ENCODE measurements at places on chromosomes 2 and 18. TPM values are rescaled to one million over a fixed set of nuclear protein-coding genes. Genes with fewer than 3 reads are reported as not detected.

TSPYL6 gene
- 0.11 TPM for total RNA-seq

PLEKHB2 gene
- 41.3 TPM for total RNA-seq

ZBTB14 gene
- 8.1 TPM for total RNA-seq

TBR1 gene
- 0.05 TPM for total RNA-seq

SAG gene
- total RNA-seq: not detected

BMP10 gene
- total RNA-seq: 0.83 TPM

IL36RN gene
- total RNA-seq: not detected

ARHGEF4 gene
- total RNA-seq: 3.9 TPM

CDH20 gene
- 0.08 TPM for total RNA-seq

TMSB10 gene
- 452 TPM for total RNA-seq

HOXD3 gene
- 1.0 TPM for total RNA-seq

RND3 gene
- total RNA-seq: 46.9 TPM

SP140 gene
- 0.57 TPM for total RNA-seq

PID1 gene
- total RNA-seq: 4.3 TPM

CYRIA gene
- 3.7 TPM for total RNA-seq

KIF1A gene
- 10.2 TPM for total RNA-seq

HES6 gene
- total RNA-seq: 2.7 TPM

ACVR1C gene
- 0.59 TPM for total RNA-seq

SERPINB4 gene
- total RNA-seq: not detected

ANKMY1 gene
- 8.2 TPM for total RNA-seq

COL4A4 gene
- 3.0 TPM for total RNA-seq

CCDC68 gene
- total RNA-seq: 4.1 TPM

PGAP1 gene
- total RNA-seq: 7.7 TPM

TAF4B gene
- 0.92 TPM for total RNA-seq

EPHA4 gene
- total RNA-seq: 72.6 TPM

CRYBA2 gene
- total RNA-seq: not detected

SCYGR4 gene
- not detected for total RNA-seq

C2orf80 gene
- not detected for total RNA-seq

BCL11A gene
- 16.9 TPM for total RNA-seq

DNMT3A gene
- total RNA-seq: 24.9 TPM

WDR35 gene
- total RNA-seq: 5.1 TPM
